ENCODE measurements at places on chromosomes 1 and 21. TPM values are rescaled to one million over a fixed set of nuclear protein-coding genes. Genes with fewer than 3 reads are reported as not detected.

The S100B gene
- 1.1 TPM for polyA plus RNA-seq

The CRNN gene
- polyA plus RNA-seq = not detected

The TTC3 gene
- polyA plus RNA-seq = 25.7 TPM

The SLAMF6 gene
- 0.08 TPM for polyA plus RNA-seq

The MTMR11 gene
- polyA plus RNA-seq = 0.80 TPM

The EFNA3 gene
- 1.00 TPM for polyA plus RNA-seq

The FLG2 gene
- not detected for polyA plus RNA-seq

The A3GALT2 gene
- not detected for polyA plus RNA-seq
